ENCODE measurements at places on chromosomes 7 and 10. TPM values are rescaled to one million over a fixed set of nuclear protein-coding genes. Genes with fewer than 3 reads are reported as not detected.

The ADCY1 gene
- 3.8 TPM for polyA plus RNA-seq

The AKR1C8 gene
- polyA plus RNA-seq: 0.50 TPM

The C10orf90 gene
- 1.2 TPM for polyA plus RNA-seq

The MARVELD1 gene
- polyA plus RNA-seq: 44.4 TPM

The NOM1 gene
- polyA plus RNA-seq: 16.9 TPM

The TIMM23 gene
- 72.7 TPM for polyA plus RNA-seq

The GIMAP8 gene
- 11.3 TPM for polyA plus RNA-seq

The AKR1C2 gene
- polyA plus RNA-seq: 7.9 TPM

The AMPH gene
- polyA plus RNA-seq: 17.4 TPM

The GIMAP7 gene
- polyA plus RNA-seq: 20.1 TPM

The PLCE1 gene
- polyA plus RNA-seq: 36.8 TPM

The ZNF775 gene
- 3.6 TPM for polyA plus RNA-seq

The SYT15B gene
- 1.7 TPM for polyA plus RNA-seq

The ASIC3 gene
- 1.2 TPM for polyA plus RNA-seq

The PDZD8 gene
- 39.0 TPM for polyA plus RNA-seq

The CDHR1 gene
- polyA plus RNA-seq: 0.72 TPM

The NPC1L1 gene
- 2.5 TPM for polyA plus RNA-seq

The PAPSS2 gene
- polyA plus RNA-seq: 44.8 TPM

The ACBD7 gene
- polyA plus RNA-seq: 5.8 TPM

The RBP3 gene
- 0.15 TPM for polyA plus RNA-seq

The CDK13 gene
- 66.1 TPM for polyA plus RNA-seq

The HILPDA gene
- 18.6 TPM for polyA plus RNA-seq

The TRIL gene
- polyA plus RNA-seq: 50.9 TPM

The BET1 gene
- 47.4 TPM for polyA plus RNA-seq

The AGAP3 gene
- 54.3 TPM for polyA plus RNA-seq

The GLI3 gene
- 13.5 TPM for polyA plus RNA-seq

The HOXA10 gene
- 140 TPM for polyA plus RNA-seq

The C10orf53 gene
- polyA plus RNA-seq: not detected

The SNX8 gene
- 44.0 TPM for polyA plus RNA-seq

The GSTO2 gene
- 32.1 TPM for polyA plus RNA-seq

The CALCR gene
- 1.3 TPM for polyA plus RNA-seq

The NME8 gene
- not detected for polyA plus RNA-seq

The ALDH18A1 gene
- 79.9 TPM for polyA plus RNA-seq
